ENCODE measurements at places on chromosomes 2 and 18.

DNA sequence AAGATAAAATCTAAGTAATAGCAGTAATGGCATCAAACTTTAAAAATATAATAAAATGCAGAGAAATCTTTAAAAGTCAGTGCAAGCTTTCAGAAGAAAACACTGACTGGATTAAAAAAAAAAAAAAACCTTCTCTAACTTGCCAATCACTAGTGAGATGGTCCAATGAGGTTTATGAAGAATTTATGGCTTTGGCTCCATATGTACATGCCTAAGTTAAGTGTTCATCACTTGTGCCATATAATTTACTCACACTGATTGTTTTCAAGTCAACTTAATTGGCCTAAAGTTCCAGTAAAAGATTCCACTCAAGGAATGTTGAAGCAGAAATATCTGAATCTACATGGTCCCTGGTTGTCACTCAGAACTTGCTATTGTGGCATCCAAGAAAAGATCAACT, 40.7 kb upstream of the RAB27B start:
- DNase-seq = no peak

GRCh38 chr2:62467475-62468321, 38.3 kb downstream of the TMEM17 start:
- DNase-seq = no peak

DNA sequence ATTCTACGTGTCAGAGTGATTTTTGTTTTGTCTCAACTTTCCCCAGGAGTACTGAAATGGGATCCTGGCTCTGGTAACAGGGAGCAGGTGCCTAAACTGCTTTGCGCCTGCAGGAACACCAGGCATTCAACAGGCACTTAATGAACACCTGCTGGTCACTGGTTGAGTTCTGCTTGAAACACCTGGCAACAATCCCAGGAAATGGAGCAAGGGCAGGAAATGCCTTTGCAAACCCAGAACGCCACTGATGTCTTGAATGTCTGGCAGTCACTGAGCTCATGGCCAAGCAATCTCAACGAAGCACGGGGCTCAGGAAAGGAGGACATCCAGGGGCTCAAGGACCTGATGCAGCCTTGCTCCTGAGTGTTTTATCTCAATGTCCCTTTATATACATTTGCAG, 360.0 kb upstream of the RAB6C start:
- DNase-seq = no peak

GRCh38 chr2:181190711-181191110, 210.3 kb downstream of the UBE2E3 start:
- DNase-seq = no peak

GRCh38 chr2:223215254-223215516, 163.2 kb downstream of the KCNE4 start:
- no peak for DNase-seq

- no peak for DNase-seq
Observed at GRCh38 chr18:37306432-37306831, 259.2 kb downstream of the CELF4 start.

- no peak for DNase-seq
Observed at GRCh38 chr18:4096486-4096885, 358.6 kb downstream of the DLGAP1 start.

DNA sequence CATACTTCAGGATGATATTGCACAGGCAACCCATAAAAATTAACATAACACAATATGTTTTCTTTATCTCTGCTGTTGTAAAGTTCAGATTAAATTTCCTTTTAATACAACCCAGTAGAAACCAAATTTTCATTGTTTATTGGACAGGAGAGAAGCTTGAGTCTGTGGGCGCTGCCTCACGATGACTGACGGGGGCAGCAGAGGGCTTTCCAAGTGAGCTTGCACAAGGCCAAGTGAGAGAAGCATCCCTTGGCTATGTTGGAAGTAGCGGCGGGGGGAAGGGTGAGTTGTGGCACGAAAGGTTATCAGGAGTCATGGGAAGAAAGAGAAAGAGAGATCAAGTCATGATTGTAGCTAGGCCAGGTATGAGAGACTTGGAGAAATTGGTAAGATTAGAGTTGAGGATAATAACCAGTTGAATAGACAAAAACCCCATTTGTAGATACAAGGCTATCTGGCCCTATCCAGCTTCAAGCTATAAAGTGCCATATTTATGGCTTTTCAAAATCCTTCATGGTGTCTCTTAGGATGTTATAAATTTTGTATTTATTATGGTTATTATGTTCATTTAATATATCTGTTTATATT, 413.7 kb upstream of the FAM98A start:
- no peak for DNase-seq

- DNase-seq = no peak
Observed at GRCh38 chr18:12423393-12423792, 15.7 kb downstream of the PRELID3A start.

- DNase-seq = no peak
Observed at GRCh38 chr2:1136067-1136466, 185.4 kb downstream of the SNTG2 start.

- DNase-seq = no peak
Observed at GRCh38 chr2:191611614-191612013, 66.3 kb upstream of the NABP1 start.

DNA sequence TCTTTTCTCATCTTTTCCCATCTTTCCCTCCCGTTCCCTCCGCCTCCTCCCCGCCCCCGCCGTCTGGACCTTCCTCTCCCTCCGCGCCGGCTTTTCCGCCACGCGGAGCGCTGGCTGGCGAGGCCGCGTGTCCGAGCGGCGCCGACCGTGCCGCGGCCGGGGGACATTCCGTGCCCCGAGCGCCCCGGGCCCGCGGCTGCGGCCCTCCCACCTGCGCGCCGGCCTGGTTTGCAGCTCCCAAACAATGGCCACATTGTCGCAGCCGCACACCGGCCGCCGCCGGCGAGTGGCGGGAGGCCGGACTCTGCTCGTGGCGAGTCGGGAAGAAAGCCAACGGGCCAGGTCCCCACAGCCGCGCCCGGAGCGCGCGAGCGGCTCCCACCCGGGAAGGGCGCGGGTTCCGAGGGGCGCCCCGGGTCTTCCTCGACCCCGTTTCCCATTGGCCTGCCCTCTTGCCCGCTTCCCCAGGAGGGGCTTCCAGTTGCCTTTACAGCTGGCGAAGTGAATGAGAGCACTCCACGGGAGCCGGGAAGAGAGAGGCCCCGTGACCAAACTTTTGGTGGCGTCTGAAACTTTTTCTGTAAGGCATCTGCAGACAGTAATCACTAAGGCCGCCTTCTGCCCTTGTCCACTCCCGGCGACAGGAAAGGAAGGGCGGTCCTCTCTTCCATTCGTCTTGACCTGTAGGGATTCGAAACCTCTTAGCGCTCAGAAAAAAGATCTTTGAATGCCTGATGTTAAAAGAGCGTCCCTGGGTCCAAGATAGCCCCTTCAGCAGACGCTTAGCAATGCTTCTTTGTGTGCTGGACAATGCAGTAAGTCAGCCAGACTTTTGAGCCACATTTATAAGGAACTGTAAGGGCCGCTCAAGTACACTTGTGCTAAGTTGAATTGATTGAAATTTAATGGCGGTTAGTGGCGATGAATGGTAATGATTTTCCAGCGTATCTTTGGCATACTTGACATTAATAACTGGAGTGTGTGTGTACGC, 6.2 kb downstream of the GLI2 start:
- no peak for DNase-seq

GRCh38 chr2:171874963-171875362, 19.1 kb downstream of the SLC25A12 start:
- no peak for DNase-seq

- DNase-seq = no peak
Observed at GRCh38 chr2:171878481-171878993, 15.5 kb downstream of the SLC25A12 start.

- peak; percentile 17 for DNase-seq
Observed at GRCh38 chr2:240435948-240436682, 652 bp downstream of the GPC1 start.

DNA sequence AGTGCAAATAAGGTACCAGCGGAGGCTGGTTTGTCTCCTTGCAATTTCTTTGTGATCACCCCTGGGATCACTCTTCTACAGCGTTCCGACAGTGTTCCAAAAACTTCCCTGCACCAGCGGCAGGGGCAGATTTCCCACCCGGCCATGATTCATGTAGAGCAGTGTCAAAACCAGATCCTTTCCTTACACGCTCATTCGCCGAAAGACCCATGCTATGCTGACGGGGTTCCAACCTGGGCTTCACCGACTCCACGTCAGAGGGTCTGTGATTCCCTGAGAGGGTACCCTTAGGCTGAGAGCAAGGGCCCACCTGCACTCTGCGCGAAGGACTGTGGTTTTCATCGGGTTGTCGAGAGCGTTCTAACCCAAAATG, 423 bp upstream of the TTC27 start:
- peak; percentile 37 for DNase-seq

GRCh38 chr2:128322715-128323554, 4.3 kb upstream of the HS6ST1 start:
- no peak for DNase-seq

GRCh38 chr2:76256458-76257088, 545.9 kb upstream of the GCFC2 start:
- DNase-seq = no peak

DNA sequence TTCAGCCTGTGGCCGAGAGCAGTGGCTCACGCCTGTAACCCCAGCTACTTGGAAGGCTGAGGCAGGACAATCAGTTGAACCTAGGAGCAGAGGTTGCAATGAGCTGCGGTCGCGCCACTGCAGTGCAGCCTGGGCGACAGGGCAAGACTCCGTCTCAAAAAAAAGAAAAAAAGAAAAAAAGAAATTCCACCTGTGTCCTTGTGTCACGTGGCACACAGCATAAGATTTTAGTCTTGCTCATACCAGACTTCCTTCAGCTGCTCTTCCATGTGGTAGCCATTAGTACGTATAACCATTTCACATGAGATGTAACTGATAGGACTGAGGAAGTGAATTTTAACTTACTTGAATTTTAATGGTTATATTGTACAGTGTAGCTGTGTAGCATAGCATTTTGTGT, 4.0 kb downstream of the NOP58 start:
- no peak for DNase-seq

DNA sequence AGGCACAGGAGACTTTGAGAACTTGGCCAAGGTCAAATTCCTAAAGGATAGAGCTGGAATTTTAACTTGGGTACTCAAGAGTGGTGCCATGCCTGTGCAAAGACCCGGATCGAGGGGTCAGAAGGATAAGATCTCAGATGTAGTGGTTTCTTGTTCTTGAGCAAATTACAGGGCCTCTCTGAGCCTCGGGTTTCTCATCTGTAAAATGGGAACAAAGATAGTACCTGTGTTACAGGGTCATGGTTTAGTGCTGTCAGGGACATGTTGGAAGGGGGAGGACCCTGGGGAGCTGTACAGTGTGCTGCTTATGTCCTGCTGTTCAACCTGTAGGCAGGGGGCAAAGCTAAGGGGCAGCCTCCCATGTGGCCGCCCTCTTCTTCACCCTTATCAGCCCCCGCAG, 173.5 kb upstream of the HAAO start:
- DNase-seq = no peak

DNA sequence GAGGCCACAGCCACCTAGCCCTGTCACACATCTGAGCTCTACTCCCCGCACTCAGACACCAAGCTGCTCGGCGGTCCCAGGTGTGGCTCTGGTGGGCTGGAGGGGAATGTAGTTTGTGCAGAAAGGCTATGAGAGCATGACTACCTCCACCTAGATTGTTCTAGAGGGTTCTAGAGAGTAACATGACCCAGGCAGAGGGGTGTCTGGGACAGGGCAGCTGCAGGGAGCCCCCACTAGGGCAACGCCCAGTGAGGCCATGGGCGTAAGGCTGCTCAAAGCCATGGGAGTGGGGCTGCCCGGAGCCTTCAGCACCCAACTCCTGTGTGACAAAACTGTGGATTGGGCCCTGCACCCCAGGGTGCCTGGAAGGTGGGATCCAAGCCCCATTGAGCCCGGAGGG, 511.4 kb upstream of the MYT1L start:
- DNase-seq = no peak

GRCh38 chr2:96521219-96521618, 15.3 kb upstream of the ARID5A start:
- DNase-seq = no peak

GRCh38 chr2:152655880-152656279, 61.4 kb downstream of the PRPF40A start:
- DNase-seq = no peak

- no peak for DNase-seq
Observed at GRCh38 chr2:225354281-225354774, 45.2 kb upstream of the NYAP2 start.

Measured in activated naive CD4-positive, alpha-beta T cell treated with Interleukin-2 at 50 U/mL for 16 hours (primary cell).